Stimulated activated CD4-positive, alpha-beta T cell treated with anti-CD3 and anti-CD28 coated beads, Interleukin-4, amount 100 ng/mL, for 1 hour (primary cell): ENCODE measurements at places on chromosomes 4 and X.

DNA sequence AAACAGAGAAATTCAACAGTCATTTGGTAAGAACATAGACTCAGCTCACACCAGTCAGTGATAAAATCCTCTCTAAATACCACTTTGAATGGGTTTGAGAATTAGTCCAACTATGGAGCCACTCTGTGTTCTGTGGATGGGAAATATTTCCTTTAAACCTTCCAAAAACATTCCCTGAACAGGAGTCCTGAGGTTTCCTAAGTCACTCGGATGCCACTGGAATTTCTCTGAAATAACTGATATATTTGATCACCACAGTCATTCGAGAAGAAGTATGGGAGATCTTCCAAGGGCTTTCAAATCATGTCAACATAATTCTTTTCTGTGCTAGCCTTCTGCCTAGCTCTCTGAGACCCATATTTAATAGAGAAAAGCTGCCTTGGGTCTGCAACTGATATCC, 958.6 kb downstream of the STIM2 start:
- no peak for DNase-seq

DNA sequence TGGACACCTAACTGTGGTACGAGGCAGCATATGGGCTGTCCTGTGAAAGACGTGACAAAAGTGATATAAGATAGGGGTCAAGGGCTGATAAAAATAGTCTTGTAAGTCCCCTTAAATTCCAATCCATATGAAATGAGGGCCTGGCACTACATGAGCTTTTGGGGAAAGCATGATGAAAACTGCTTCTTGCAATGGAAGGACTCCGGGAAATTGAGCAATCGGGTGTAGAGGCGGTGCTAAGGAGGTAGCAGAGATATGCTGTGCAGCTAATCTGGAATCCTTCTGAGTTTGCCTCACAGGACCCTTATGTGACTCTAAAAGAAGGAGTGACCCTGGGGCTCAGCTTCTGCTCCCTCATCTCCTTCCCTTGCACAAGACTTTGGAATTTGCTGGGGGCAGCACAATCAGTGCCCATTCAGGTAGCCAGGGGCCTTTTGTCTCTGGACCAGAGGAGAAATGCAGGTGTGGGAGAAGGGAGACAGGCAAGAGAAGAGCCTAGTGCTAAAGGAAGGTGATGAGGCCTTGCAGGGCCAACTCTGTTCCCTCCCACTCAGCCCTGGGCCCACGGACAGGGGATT, 12.8 kb downstream of the CLDN2 start:
- DNase-seq: no peak

GRCh38 chr4:13543839-13544605, at the start of gene NKX3-2:
NKX3-2 (minus strand) TSS chr4:13544508; CDS start chr4:13544414, 94 bp downstream.
- no peak for DNase-seq

DNA sequence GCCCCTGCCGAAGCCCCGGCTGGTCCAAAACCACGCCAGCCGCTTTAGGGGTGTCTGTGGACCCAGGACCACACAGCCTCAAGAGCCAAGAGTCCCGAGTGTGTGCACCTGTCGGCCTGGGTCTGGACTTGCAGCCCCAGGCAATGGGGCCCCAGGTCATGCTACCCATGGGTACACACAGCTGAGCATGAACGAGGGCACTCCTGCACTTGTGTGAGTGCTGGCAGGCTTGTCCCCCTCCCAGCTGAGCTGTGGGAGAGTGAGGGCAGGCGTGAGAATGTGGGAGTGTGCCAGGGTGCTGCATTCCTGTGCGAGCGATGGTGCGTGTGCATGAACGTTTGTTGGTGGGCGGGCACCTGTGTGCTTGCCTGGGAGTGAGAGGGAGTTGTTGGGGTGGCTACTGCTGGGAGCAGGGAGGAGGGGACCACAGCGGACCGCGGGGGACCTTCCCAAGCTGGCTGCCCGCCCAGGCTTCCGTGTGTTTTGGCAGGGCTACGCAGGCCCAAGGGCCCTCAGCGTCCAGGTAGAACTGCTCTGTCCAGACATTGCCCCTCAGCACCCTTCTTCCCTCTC, 30.8 kb downstream of the BLOC1S4 start:
- no peak for DNase-seq

DNA sequence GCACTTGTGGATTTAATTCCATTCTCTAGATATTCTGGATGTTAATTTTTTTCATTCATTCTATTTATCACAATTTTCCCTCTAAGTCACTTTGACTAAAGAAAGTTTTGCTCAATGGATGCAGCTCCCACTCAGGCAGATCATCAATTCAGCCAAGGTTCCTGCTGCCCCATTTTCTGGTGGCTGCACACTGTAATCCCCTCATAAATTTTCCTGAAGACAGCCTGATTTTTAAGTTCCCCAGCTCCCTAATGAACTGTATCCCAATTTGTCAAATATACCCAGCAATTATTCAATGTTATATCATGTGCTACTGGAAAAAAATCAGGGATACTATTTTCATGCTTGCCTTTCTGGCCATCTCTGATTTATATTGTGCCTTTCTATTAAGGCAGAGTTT, 61.2 kb downstream of the SCD5 start:
- no peak for DNase-seq

DNA sequence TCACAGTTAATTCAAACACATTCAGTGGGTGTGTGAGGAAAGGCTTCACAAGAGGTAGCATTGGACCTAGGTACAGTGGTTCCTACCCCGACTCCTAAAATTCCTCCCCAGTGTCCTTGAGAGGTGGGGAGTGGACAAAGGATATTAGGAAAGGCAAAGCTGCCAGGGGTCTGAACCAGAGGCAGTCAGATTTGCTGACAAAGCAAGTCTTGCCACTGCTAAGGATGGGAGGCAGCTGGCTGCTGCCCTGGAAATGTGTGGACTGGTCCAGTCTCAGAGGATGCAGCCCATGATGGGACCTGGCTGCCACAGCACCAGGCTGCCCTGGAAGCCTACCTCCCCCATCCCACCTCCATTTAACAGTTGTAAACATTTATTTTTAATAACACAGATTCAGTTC, 4.1 kb upstream of the PHF8 start:
- no peak for DNase-seq

- DNase-seq: no peak
These were observed 395.5 kb upstream of the BOD1L1 start for GRCh38 chr4:14023036-14023435.

GRCh38 chr4:173547889-173548288, 17.9 kb upstream of the HAND2 start:
- no peak for DNase-seq

- DNase-seq: no peak
These were observed 52.2 kb downstream of the NALF2 start for GRCh38 chrX:69556060-69557011.

GRCh38 chr4:86775061-86775460, 74.1 kb downstream of the SLC10A6 start:
- no peak for DNase-seq

DNA sequence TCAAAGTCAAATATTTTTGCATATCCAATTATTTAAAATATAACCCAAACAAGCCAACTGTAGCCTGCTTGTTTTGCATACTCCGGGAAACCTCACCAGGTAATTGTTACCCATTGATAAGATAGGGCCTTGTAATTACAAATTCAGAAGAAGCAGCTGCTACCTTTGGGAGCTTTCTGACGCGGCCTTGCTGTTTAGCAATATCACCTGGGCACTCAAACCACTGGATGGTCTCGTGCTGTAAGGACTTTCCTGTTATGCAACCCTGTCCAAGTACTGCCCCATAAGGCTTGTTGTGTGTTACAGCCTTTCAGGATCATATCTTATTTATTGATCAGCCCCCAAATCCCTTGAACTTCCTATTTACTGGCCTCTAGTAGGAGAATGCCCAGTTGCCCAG, 52.1 kb downstream of the HS3ST1 start:
- DNase-seq: no peak

- DNase-seq: no peak
These were observed 50.3 kb downstream of the STK32B start for GRCh38 chr4:5101571-5101970.

DNA sequence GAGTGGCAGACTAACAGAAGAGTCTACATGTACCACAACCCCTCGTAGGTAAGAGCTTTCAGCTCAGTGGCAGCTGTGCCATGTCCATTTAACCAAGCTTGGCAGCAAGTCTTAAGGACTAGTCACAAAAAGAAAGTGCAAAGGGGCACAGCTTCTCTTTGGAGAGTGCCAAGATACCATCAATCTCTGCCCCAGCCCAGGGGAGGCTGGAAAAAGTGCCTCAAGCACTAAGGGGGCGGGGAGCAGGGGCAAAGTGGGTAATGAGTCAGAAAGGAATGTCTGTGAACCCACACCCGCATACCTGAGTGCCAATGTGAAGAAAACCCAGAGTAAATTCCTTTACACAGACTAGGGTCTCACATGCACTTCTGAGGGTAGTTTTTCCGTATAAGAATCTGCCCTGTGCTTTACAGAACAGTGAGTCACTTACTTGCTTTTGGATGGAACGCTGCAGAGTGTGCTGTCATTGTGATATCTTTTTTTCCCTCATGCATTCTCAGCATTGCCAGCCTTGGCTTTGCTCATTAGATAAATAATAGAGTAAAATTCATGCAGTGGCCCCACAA, 219.8 kb downstream of the ZNF674 start:
- DNase-seq: peak; percentile 55

DNA sequence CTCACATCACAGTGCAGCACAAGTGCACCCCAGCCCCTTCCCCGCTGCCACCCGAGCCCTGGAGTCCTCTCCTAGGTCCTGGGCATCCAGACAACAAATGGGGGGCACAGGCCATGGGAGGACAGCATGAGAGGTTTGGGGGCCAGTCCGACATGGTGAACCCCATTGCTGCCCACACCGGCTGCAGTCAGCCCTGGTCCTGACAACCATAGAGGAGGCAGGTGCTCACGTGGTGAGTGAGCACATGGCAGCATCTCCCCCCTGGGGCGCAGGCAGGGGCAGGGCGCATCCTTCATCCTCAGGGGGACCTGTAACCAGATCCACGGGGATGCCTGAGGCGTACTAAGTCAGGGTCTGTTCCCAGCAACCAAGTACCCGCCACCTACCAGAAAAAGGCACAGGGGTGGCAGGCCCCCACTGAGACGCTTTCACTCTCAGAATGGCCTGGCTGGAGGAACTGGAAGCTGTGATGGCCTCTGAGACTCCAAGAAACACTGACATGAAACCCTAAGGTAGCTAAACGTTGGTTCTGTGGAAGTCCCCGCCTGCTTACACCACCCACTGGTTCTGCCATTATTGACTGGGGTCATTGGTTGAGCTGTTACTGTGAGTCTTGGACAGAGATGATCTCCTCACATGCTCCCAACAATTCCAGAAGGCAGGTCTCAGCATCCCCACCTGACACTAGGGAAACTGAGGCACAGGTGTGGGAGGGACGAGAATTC, 6.5 kb downstream of the ZFYVE28 start:
- no peak for DNase-seq
